ENCODE measurements at places on chromosomes 4 and X. TPM values are rescaled to one million over a fixed set of nuclear protein-coding genes. Genes with fewer than 3 reads are reported as not detected.

CD38 gene
- not detected for total RNA-seq

IL2 gene
- total RNA-seq, result not detected

ARX gene
- not detected for total RNA-seq

GRCh38 chr4:6221301-6221850, 21.0 kb upstream of the JAKMIP1 start:
- DNase-seq, result no peak
- H3K27me3 ChIP-seq, result peaks cover 1% of the 10 kb centered on the region
- no peaks in the 10 kb centered on the region for H3K4me1 ChIP-seq
- H3K4me3 ChIP-seq, result no peak overlapping the region
- no peaks in the 10 kb centered on the region for H3K36me3 ChIP-seq

GRCh38 chr4:62285026-62285425, 1084.9 kb downstream of the ADGRL3 start:
- H3K27me3 ChIP-seq, result no peaks in the 10 kb centered on the region
- H3K4me1 ChIP-seq, result no peaks in the 10 kb centered on the region
- H3K36me3 ChIP-seq, result no peaks in the 10 kb centered on the region

DNA sequence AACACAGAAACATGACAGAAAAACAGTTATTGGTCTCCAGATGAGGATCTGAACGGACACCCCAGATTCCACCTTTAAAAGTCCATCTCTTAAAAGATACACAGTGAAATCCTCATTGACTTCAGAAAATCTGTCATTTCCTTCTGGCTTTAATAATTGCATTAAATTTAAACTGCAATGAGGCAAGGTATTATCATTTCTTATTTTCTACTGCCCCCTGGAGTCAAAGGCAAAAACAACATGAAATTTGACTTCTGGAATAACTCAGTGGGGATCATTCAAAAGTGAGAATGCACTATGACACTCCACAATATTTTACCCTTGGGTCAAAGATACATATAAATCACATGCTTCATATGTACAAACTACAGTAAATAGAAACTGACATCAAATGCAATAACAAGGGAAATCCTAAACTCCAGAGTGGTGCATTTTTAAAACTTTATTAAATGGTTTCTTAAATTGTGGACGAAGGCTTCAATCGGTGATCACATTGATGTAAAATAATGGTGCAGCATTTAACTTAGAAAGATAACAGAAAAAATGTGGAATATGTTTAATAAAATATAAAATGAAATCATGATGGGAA, 56.4 kb upstream of the SPANXN1 start:
- H3K27ac ChIP-seq, result no peak overlapping the region
- H3K36me3 ChIP-seq, result no peaks in the 10 kb centered on the region
- no peaks in the 10 kb centered on the region for H3K4me1 ChIP-seq
- DNase-seq, result no peak
- H3K4me3 ChIP-seq, result no peak overlapping the region

DNA sequence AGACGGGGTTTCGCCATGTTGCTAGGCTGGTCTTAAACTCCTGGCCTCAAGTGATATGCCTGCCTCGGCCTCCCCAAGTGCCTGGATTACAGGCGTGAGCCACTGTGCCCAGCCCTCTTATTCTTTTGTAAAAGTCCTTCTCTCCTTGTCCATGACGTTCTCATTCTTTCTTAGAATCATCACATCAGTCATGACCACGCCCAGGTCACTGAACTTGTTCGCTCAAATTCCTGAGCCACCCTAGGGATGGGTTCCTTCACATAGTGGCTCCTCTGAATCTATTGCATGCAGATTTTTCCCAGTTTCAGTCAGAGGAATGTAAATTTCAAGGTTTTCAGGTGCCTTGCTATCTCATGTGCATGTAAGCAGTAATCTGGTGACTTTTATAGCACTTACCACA, 15.7 kb downstream of the JADE1 start:
- H3K4me1 ChIP-seq, result peaks cover 81% of the 10 kb centered on the region
- H3K4me3 ChIP-seq, result peak overlapping the region; percentile 40
- DNase-seq, result no peak
- H3K27me3 ChIP-seq, result no peaks in the 10 kb centered on the region
- H3K36me3 ChIP-seq, result peaks cover 33% of the 10 kb centered on the region

DNA sequence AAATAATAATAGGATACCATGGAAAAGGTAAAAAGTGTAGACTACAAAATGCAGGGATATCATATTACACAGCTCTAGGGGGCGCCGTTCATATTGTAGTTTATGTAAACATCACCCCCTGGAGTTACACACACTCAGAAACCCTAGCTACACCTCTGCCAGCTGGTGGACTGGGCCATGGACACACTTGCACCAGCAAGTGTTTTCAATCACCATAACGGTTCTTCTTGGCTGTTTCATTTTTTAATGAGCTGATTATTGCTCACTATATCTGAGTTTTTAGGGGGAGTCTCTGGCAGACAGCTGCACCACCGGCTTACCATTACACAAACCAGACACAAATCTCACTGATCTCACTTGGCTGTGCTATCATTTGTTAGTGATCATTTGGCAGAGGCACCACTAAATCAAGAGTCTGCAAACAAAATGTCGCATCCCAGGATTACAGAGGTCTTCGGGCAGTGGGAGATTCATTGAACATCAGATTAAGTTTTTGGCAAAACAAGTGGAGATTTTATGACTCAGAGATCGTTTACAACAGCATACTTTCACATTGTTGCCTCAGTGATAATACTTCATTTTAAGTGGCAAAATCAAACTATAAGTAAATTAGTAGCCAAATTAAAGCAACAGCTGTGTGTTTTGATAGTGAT, 185.7 kb downstream of the UNC5C start:
- H3K4me3 ChIP-seq, result no peak overlapping the region
- DNase-seq, result no peak
- H3K4me1 ChIP-seq, result no peaks in the 10 kb centered on the region
- no peaks in the 10 kb centered on the region for H3K36me3 ChIP-seq
- H3K27ac ChIP-seq, result no peak overlapping the region

GRCh38 chr4:6727081-6727942, 11.3 kb downstream of the BLOC1S4 start:
- peaks cover 2% of the 10 kb centered on the region for H3K27me3 ChIP-seq
- H3K27ac ChIP-seq, result no peak overlapping the region

DNA sequence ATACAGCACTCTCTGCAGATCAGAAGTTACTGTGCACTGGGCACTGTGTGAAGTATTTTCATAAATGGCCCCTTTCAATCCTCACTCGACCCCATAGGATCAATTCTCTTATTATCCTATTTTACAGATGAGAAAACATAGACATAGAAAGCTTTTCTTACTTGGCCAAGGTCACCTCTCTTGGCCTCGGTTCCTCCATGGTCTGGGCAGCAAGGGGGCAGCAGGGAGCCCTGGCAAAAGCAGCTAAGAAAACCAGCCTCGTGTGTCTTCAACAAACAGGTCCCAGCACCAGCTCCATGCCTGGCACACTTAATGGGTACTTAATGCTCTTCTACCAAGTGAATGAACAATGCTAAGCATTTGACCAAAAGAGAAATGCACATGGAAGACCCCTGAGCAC, 34.4 kb downstream of the BST1 start:
- no peak overlapping the region for H3K4me3 ChIP-seq

DNA sequence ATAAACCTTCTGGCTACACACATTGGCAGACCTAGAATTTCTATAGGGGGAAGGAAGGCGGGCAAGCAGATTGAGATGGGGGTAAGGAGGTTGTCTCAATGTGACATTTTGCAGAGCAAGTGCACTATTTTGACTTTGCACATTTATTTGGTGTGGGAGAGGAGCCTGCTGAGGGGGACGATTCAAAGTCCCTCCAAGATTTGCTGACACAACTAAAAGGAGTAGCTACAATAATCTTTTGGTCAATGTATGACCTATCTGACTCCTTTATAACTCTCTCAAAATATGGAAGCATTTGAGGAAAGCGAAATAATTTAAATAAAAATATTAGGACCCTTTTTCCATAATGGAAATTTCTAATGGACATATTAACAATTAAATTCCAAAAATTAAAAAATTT, 274.9 kb upstream of the PPARGC1A start:
- no peak for DNase-seq
- H3K36me3 ChIP-seq, result no peaks in the 10 kb centered on the region
- H3K27me3 ChIP-seq, result no peaks in the 10 kb centered on the region
- H3K27ac ChIP-seq, result no peak overlapping the region
- H3K4me3 ChIP-seq, result no peak overlapping the region

Data from HFFc6 (cell line).